ENCODE measurements at places on chromosomes 3 and 15. TPM values are rescaled to one million over a fixed set of nuclear protein-coding genes. Genes with fewer than 3 reads are reported as not detected.

HHLA2 gene
- total RNA-seq: 7.2 TPM

RPS27L gene
- 64.4 TPM for total RNA-seq

SLC28A1 gene
- 0.17 TPM for total RNA-seq

C3orf70 gene
- total RNA-seq: 0.12 TPM

UBE3A gene
- 37.5 TPM for total RNA-seq

DNA sequence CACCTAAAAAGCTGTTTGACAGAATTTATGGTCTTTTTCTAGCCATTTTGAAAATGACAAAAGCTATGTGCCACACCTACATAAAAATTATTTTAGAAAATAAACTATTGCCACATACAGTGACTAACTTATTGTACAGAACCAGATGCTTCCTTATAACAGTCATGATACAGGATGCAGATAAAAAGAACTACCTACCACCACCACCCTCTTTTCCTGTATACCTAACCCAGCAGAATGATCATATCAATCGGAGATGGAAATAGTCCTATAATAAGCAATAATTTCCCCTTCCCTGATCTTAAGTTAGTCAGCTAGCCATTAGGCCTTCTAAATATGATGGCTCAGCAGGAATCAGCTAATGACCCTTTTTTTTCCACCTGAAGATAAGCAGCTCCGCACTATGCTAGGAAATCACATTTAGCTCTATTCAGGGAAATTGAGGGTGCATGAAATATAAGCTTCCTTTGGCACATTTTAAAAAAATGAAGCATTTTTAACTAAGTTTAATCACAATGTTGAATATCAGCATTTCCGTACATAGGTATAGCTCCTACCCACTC, 155.5 kb upstream of the SETMAR start:
- H3K27me3 ChIP-seq: no peaks in the 10 kb centered on the region
- DNase-seq: no peak
- no peaks in the 10 kb centered on the region for H3K36me3 ChIP-seq

DNA sequence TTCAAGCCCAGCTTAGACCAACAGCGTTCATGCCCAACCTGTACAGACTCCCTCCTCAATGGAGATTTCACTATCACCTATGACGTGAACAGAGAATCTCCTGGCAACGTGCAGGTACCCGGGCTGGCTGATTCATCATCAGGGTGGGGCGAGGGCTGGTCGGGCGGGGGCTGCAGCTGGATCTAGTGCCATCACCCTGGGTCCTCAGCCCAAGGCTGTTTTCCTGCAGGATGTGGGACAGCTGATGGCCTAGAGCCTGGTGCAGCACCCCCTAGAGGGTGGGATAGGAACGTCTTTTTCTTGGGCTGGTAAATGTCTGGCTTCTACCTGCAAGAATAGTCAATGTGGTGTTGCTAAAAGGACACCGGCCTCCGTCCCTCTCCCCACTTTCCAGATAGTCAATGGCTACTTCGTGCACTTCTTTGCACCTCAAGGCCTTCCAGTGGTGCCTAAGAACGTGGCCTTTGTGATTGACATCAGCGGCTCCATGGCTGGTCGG, 4.4 kb downstream of the ITIH3 start:
- H3K36me3 ChIP-seq: no peaks in the 10 kb centered on the region
- H3K4me3 ChIP-seq: no peak overlapping the region
- DNase-seq: peak; percentile 60
- H3K27me3 ChIP-seq: peaks cover under 1% of the 10 kb centered on the region

GRCh38 chr3:13119471-13120220, 46.4 kb upstream of the IQSEC1 start:
- no peak for DNase-seq
- H3K27me3 ChIP-seq: peaks cover 81% of the 10 kb centered on the region
- no peak overlapping the region for H3K27ac ChIP-seq

DNA sequence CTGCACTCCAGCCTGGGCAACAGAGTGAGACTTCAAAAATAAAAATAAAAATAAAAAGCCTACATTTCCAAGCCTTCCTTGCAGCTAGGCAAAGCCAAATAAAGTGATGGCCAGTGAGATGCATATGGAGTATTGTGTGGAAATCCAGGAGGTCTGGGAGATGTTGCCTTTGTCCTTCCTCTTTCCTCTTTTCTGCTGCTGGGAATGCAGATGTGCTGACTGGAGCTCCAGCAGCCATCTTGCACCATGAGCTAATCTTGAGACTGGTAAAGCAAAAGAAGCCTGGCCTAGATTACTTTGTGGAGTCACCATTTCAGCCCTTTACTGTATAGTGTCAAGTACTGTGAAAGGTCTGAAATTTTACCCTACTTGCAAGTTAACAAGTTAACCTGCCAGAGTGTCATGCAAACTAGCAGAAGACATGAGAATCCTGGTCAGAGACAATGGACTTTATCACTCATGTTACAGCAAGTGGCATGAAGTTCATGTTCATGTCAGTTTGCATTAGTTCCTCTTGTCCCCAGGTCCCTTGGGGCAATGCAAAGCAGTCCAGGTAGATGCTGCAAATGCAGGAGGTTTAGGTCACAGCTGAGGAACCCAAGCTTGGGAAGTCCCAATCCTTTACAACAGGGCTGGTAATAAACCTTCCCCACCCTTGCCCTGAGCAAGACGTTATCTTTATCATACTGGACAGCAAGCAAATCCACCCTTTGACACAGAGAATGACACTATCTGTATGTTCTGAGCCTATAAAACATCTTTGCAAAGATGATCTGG, 103.1 kb downstream of the TLE3 start:
- H3K27me3 ChIP-seq: peaks cover 75% of the 10 kb centered on the region
- no peak overlapping the region for H3K4me3 ChIP-seq
- no peak overlapping the region for H3K27ac ChIP-seq
- no peak for DNase-seq
- no peaks in the 10 kb centered on the region for H3K36me3 ChIP-seq

DNA sequence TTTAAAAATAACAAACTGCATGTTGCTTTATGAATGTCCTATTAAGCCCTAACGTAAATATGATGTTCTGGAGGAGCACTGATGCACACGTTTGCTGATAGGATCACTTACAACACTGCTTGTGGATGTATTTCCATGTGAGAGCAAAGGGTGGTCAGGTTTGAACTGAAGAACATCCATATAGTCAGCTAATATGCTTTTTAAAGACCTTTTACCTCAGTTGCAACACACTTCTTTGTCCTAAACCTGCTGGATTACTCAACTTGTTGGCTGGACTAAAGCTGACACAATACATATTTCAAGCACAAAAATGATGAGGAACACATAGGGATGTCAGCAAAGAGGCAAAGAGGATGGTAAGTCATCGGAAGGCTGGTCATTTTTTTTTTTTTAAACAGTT, 186.6 kb downstream of the TIGIT start:
- no peak overlapping the region for H3K27ac ChIP-seq
- peaks cover 7% of the 10 kb centered on the region for H3K4me1 ChIP-seq
- H3K4me3 ChIP-seq: no peak overlapping the region
- no peak for DNase-seq
- H3K27me3 ChIP-seq: no peaks in the 10 kb centered on the region

DNA sequence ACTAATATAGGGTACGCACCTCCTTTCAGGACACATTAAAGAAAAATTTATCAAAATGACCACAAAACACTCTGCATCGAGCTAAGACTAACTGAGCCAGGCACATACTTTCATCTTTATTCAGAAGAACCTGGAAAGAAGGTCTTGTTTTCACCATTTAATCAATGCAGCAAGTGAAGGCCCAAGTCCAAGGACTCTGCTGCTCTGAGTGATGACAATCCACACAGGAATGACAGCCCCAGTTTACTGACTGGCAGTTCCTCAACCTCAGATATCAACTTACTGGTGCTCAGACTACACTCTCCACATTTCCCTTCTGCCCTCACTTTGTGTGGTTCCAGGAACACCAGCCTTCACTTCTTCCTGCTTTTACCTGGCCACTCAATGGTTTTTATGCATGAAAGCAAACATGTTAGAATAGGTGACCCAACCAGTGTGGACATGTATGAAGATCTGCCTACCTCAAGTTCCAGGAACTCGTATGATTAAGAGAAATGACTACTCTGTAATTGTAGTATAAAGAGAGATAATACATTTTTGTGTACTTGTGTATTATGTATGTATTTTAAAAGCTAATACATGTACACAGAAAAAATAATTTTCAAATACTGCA, 29.1 kb upstream of the RASA2 start:
- no peak overlapping the region for H3K4me3 ChIP-seq
- H3K4me1 ChIP-seq: peaks cover 38% of the 10 kb centered on the region
- H3K27ac ChIP-seq: no peak overlapping the region
- H3K36me3 ChIP-seq: no peaks in the 10 kb centered on the region
- DNase-seq: no peak
- H3K27me3 ChIP-seq: no peaks in the 10 kb centered on the region

DNA sequence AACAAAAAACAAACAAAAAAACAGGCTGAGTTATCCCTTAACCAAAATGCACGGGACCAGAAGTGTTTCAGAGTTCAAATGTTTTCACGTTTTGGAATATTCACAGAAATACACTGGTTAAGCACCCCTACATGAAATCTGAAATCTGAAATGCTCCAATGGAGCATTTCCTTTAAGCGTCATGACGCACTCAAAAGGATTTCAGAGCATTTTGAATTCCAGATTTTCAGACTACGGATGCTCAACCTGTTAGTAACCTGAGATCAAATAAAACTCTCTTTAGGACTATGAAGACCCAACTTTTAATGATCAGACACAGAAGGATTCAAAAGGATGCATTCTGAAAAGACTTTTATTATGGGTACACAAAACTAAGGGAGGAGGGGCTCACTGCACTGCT, 9.6 kb downstream of the CLPX start:
- H3K4me3 ChIP-seq: no peak overlapping the region
- H3K27me3 ChIP-seq: no peaks in the 10 kb centered on the region
- H3K4me1 ChIP-seq: peaks cover 17% of the 10 kb centered on the region

- DNase-seq: no peak
- H3K27me3 ChIP-seq: no peaks in the 10 kb centered on the region
- H3K27ac ChIP-seq: no peak overlapping the region
These were observed 230.2 kb upstream of the EIF1B start for GRCh38 chr3:40079203-40079846.

- no peaks in the 10 kb centered on the region for H3K4me1 ChIP-seq
- H3K27ac ChIP-seq: no peak overlapping the region
- no peak overlapping the region for H3K4me3 ChIP-seq
- H3K36me3 ChIP-seq: no peaks in the 10 kb centered on the region
These were observed 34.4 kb upstream of the SLCO2A1 start for GRCh38 chr3:134064081-134064480.

DNA sequence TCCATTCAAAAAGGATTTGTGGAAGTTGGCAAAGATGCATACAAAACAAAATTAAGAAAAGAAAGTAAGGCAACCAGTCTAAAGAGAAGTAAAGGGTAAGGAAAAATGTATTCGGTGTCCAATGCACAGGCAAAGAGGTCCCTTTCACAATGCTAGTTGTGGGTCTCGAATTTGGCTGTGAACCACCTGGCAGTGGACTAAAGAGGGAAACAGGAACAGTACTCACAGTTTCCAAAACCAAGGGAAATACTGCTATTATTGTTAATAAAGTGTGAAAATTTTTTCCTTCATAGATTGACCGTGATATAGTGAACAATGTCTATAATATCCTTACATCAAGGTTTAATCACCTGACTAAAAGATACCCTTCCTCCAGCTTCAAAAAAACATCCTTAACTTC, 57.9 kb downstream of the TNIK start:
- no peak overlapping the region for H3K4me3 ChIP-seq
- H3K27me3 ChIP-seq: no peaks in the 10 kb centered on the region

- H3K4me1 ChIP-seq: no peaks in the 10 kb centered on the region
- no peak for DNase-seq
- no peaks in the 10 kb centered on the region for H3K27me3 ChIP-seq
- no peak overlapping the region for H3K27ac ChIP-seq
These were observed 33.0 kb downstream of the KBTBD8 start for GRCh38 chr3:67030785-67031740.

DNA sequence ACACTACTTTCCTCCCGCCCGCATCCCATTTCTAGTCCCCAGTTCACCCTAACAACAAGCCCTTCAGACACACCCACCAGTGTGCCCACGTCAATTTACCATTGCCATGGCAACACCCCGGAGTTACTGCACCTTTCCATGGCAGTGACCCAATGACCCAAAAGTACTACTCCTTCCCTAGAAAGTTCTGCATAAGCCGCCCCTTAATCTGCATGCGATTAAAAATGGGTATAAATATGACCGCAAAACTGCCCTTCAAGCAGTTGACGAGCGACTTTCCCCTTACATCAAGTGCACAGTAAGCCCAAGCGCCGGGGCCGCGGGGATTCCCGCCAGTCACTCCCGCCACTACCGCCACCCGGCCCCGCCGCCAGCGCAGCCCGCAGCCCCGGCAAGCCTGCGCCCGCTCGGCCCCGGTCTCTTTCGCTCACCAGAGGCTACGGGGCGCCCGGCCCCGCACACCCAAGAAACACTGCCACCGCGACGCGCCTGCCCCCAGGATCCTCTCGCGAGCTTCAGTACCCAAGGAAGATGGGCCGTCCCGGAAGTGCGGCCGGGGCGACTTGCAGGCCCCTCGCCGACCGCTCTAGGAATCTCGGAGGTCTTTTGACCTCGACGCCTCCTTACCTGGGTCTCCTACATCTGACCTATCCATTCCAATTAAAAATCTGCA, 27.2 kb upstream of the ZNF502 start:
- no peaks in the 10 kb centered on the region for H3K4me1 ChIP-seq
- no peak for DNase-seq
- H3K27me3 ChIP-seq: no peaks in the 10 kb centered on the region
- H3K4me3 ChIP-seq: no peak overlapping the region
- no peak overlapping the region for H3K27ac ChIP-seq

DNA sequence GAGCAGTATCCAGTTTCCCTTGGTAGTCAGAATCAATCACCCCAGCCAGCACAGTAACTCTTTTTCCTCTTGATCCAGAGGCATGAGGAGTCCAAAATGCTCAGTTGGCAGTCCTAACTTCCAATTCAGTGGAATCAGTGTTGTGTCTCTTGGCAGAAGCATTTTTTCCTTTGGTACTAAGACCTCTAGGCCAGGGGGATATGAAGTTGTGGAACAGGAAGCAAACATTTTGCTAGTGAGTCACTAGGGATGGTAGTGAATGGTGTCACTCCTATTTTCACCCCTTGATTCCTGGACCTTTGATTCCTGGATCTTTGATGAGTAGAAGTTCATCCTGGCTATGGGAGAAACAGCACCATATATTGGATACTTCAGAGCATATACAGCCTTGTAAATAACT, 70.5 kb upstream of the ALDH1A3 start:
- H3K4me3 ChIP-seq: no peak overlapping the region
- no peak overlapping the region for H3K27ac ChIP-seq
- no peaks in the 10 kb centered on the region for H3K27me3 ChIP-seq

GRCh38 chr3:54632834-54633233, 295.0 kb downstream of the LRTM1 start:
- no peaks in the 10 kb centered on the region for H3K4me1 ChIP-seq
- no peaks in the 10 kb centered on the region for H3K36me3 ChIP-seq
- DNase-seq: no peak
- no peaks in the 10 kb centered on the region for H3K27me3 ChIP-seq

DNA sequence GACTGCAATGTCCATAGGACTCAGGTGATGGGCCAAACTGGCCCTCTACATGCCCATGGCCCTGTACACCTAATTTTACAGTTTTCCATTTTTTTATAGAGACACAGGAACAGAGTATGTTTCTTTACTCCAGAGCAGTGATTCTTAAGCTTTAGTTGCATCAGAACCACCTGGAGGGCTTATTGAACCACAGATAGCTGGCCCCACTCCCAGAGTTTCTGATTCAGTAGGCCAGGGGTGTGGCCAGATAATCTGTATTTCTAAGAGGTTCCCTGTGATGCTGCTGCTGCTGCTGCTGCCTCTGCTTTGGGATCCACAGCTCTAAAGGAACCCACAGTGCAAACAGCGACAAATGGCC, 5.1 kb downstream of the RBP1 start:
- peaks cover 3% of the 10 kb centered on the region for H3K36me3 ChIP-seq
- H3K27me3 ChIP-seq: no peaks in the 10 kb centered on the region
- H3K4me3 ChIP-seq: no peak overlapping the region
- peak overlapping the region; percentile 14 for H3K27ac ChIP-seq
- peak; percentile 62 for DNase-seq
- H3K4me1 ChIP-seq: peaks cover 47% of the 10 kb centered on the region
